RPMI7951 (cell line): ENCODE measurements at places on chromosomes 1 and 21. TPM values are rescaled to one million over a fixed set of nuclear protein-coding genes. Genes with fewer than 3 reads are reported as not detected.

Gene LYPD8
- 1.4 and 2.1 TPM in 2 replicates for total RNA-seq

Gene CCDC181
- total RNA-seq: 0.20 and 1.2 TPM in 2 replicates

Gene PTGFR
- 31.3 and 39.9 TPM in 2 replicates for total RNA-seq

Gene SERINC2
- total RNA-seq: 194 and 269 TPM in 2 replicates

Gene LORICRIN
- not detected in 2 replicates for total RNA-seq

Gene TMEM82
- total RNA-seq: not detected in 2 replicates

Gene CNKSR1
- under 0.01 and 0.12 TPM in 2 replicates for total RNA-seq

Gene KCNH1
- total RNA-seq: 1.3 and 1.6 TPM in 2 replicates

Gene FAM167B
- 0.49 TPM in 1 of 2 replicates, not detected in the other for total RNA-seq

Gene CSF3R
- total RNA-seq: not detected in 2 replicates

Gene DNAJC28
- total RNA-seq: 2.0 and 2.6 TPM in 2 replicates

Gene SLC9C2
- total RNA-seq: not detected in 2 replicates

Gene XPR1
- total RNA-seq: 19.9 and 20.3 TPM in 2 replicates

Gene PLA2G2D
- total RNA-seq: not detected in 2 replicates

Gene RNASEL
- 5.9 and 6.4 TPM in 2 replicates for total RNA-seq

Gene APOBEC4
- total RNA-seq: not detected in 2 replicates

Gene ACTL8
- total RNA-seq: 0.20 and 0.48 TPM in 2 replicates

Gene S100B
- 27.7 and 31.8 TPM in 2 replicates for total RNA-seq

Gene DCST2
- total RNA-seq: not detected in 2 replicates

Gene SIM2
- total RNA-seq: 1.2 and 1.5 TPM in 2 replicates

Gene KRTAP10-4
- total RNA-seq: not detected in 2 replicates
